ENCODE measurements at places on chromosomes 13 and 19. TPM values are rescaled to one million over a fixed set of nuclear protein-coding genes. Genes with fewer than 3 reads are reported as not detected.

The PEG3 gene
- not detected for total RNA-seq

DNA sequence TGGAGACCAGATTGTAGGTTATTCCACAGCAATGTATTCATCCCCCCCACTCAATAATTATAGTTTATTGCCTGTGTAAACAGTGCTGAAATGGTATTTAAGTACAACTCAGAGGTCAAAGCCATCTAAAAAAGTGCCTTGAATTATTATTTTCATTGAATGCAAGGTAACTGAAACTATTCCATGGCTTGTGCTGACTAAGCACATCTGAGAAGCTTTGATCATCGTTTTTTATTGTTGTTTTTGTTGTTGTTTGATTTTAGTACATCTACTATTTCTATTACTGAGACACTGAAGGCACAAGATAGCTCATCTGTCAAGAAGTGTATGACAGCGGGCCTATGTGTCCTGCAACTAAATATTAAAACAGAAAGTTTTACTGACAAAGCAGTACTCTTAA, 308.0 kb downstream of the OXGR1 start:
- H3K4me1 ChIP-seq, result no peaks in the 10 kb centered on the region
- no peaks in the 10 kb centered on the region for H3K36me3 ChIP-seq
- DNase-seq, result no peak
- H3K4me3 ChIP-seq, result no peak overlapping the region
- no peaks in the 10 kb centered on the region for H3K27me3 ChIP-seq
- H3K27ac ChIP-seq, result no peak overlapping the region

GRCh38 chr19:37874784-37875183, 31.6 kb downstream of the WDR87 start:
- no peak overlapping the region for H3K4me3 ChIP-seq
- peaks cover 5% of the 10 kb centered on the region for H3K4me1 ChIP-seq
- H3K36me3 ChIP-seq, result no peaks in the 10 kb centered on the region
- DNase-seq, result no peak
- no peaks in the 10 kb centered on the region for H3K27me3 ChIP-seq

GRCh38 chr19:39951686-39952085, 17.3 kb upstream of the FCGBP start:
- H3K27ac ChIP-seq, result no peak overlapping the region
- no peaks in the 10 kb centered on the region for H3K4me1 ChIP-seq
- no peak overlapping the region for H3K4me3 ChIP-seq

Data from MCF 10A (cell line).